ENCODE measurements at places on chromosomes 12 and 14.

GRCh38 chr12:112148031-112148513 is 22.7 kb downstream of the TRAFD1 start:
- DNase-seq, result no peak

DNA sequence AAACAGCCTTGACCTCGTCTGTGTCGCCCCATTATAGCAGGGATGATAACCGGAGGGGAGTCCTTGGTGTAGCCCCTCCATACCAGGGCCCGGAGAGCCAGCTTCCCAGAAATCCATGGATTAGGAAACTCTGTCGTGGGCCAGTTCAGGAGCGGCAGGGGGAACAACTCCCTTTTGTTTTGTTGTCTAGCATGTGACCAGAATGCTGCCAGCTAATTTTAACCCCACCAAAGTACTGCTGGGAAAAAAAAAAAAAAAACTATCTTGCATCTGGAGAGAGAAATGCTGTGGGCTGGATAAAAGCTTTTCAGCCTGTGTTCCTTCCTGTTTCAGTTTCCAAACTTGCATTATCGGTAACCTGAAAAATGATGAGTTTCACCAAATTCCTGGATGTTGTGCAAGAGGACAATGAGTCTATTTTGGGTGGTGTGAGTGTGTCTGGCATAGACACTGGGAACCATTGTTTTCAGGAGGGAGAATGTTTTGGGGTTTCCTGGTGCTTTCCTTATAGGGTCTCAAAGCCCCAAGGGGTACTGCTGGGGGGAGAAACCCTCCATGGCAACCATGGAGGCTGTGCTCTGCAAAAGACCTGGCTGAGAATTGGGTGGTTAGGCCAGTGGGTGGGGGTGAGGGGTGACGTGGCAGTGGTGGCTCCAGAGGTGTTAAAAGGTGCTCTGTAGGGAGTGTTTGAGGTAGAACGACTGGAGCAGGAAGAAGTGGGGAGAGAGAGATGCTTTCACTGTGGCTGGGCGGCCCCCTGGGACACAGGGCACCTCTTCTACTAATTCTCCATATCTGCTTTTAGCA is 14.9 kb upstream of the IRF2BPL start:
- DNase-seq, result no peak

GRCh38 chr14:79467835-79468234 is 743.5 kb downstream of the DIO2 start:
- DNase-seq, result no peak

GRCh38 chr12:81120961-81121360 is 43.1 kb downstream of the ACSS3 start:
- no peak for DNase-seq

GRCh38 chr12:131123817-131124216 is 170.1 kb downstream of the ADGRD1 start:
- DNase-seq, result no peak

GRCh38 chr14:51472881-51473280 is 178.8 kb upstream of the FRMD6 start:
- DNase-seq, result no peak
